ENCODE measurements at places on chromosomes 4 and X.

- DNase-seq = no peak
Observed at GRCh38 chrX:12007881-12008280, 130.4 kb upstream of the FRMPD4 start.

DNA sequence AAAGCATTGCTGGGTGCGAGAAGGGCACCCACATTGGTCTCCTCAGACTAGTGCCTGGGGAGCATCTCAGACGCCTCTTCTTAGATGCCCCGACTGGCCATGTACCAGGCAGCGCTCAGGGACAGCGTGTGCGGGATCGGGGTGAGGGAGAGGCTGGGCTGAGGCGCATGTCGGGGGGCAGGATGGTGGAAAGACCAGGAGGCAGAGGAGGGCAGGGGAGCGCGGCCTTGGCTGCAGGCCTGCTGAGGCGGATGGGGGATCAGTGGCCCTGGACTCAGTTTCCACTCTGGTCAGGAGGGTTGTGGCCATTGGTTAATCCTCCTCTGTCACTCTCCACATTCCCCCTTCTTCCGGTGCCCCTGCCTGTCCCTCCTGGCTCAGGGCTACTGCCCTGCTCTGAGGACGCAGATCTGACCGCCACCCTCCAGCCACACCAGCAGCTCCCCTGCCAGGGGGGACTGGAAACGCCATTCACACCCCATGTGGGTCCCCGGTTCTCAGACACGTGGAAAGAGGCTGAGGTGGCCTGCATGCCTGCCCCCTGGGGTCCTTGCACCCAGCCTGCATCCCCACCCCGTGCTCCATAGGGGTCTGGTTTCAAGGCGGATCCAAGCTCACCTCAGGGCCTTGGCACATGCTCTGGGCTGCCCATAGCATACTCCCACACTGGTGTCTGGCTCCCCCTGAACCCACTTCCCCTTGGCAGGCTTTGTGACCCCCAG is 105.9 kb downstream of the CPZ start:
- no peak for DNase-seq

- no peak for DNase-seq
Observed at GRCh38 chrX:858542-859078, 228.0 kb downstream of the SHOX start.

GRCh38 chr4:161650812-161651211 is 513.0 kb downstream of the FSTL5 start:
- no peak for DNase-seq

- DNase-seq = no peak
Observed at GRCh38 chr4:128275346-128275745, 12.3 kb downstream of the PGRMC2 start.

GRCh38 chrX:30821116-30821515 is 67.9 kb downstream of the TAB3 start:
- no peak for DNase-seq

DNA sequence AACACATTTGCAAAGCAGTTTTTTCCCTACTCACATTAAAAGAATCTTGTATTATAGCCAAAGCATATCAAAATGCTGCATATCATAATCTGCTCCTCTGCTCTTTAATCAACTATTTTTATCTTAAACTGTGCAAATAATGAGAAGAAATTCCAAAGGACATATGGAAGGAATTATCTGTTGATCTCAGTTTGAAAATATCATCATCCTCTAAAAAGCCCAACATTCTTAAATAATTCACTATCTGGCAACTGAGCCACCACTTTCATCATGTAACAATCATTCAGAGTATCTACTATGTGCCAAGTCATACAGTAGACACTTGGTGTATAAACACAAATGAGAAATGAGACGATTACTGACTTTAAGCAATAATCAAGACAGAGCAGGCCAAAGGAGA is 63.0 kb downstream of the PRSS12 start:
- DNase-seq = no peak

- DNase-seq = no peak
Observed at GRCh38 chr4:89708903-89709421, 128.0 kb downstream of the SNCA start.

GRCh38 chr4:145048817-145049216 is 49.2 kb downstream of the ANAPC10 start:
- DNase-seq = no peak

GRCh38 chrX:65586491-65586890 is 51.9 kb upstream of the LAS1L start:
- DNase-seq = no peak

- no peak for DNase-seq
Observed at GRCh38 chr4:69239092-69239491, 24.5 kb upstream of the UGT2B11 start.

DNA sequence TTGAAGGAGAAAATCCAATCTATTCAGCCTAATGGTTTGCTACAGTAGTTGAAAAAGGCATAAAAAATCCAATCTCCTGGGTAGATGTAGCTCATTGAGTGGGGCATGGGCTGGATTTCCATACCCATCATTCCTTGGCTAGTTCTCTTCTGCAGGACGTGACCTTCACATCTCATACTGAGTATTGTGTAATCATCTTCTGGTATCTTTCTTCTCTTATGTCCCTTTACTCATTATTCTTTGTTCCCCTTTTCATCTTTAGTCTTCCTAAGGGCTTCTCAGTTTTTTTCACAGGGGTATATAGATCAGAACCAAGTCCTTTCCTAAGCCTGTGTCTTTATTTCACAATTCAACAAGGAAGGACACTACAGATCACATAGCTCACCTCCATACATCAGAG is 727.6 kb upstream of the MAGEB2 start:
- no peak for DNase-seq

DNA sequence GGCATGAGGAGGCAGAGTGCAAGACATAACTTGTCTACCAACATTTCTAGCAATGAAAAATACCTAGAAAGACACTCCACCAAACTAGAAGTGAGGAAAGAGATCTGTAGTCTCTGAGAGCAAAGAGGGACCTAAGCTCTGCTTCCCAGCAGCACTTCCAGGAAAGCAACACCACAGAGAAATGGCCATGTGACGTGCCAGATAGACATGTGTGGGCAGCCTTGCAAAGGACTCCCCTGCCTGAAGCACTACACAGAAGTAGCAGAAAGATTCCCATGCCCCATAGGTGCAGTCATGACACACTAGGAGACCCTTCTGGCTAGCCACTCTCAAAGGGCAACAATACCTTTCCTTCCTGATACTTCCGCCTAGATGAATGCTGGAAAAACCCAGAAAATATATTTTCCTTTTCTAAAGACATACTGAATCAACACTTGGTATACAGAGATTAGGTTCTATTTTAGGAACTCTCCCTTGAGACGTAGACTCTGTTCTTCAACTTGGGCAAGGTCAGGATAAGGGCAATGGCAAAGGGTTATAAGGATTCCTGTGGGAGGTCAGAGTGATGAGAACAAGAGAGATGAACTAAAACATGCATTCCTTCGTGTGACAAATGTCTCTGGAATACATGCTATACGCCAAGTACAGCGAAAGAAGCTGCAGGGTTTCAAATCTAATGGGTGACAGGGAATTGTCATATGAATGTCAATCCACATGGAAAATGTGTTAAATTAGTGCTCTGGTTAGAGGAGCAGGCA is 187.5 kb upstream of the ETNPPL start:
- DNase-seq = no peak

- DNase-seq = no peak
Observed at GRCh38 chr4:156568041-156568440, 403.6 kb downstream of the PDGFC start.

- DNase-seq = no peak
Observed at GRCh38 chr4:152072001-152072485, 311.2 kb upstream of the GATB start.

DNA sequence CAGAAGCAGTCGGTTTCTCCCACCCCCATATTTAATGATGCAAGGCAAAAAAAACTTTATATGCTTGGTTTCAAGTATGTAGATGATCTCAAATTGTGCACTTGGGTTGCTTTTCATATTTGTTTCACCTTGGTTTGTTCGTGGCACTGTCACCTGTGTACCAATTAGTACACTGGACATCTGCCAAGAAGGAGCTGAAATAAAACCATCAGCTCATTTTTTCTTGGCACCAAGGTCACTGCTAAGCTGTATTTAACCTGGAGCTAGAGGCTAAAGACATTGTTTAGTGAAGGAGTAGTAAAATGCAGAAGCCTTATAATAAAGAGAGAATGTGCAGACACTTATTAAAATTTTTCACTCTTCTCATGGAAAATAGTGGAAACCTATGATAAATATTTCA is 430.8 kb downstream of the ARHGAP24 start:
- no peak for DNase-seq

GRCh38 chrX:41666251-41666650 is 22.5 kb upstream of the GPR34 start:
- DNase-seq = no peak

- no peak for DNase-seq
Observed at GRCh38 chr4:5976921-5977320, 41.3 kb downstream of the C4orf50 start.

DNA sequence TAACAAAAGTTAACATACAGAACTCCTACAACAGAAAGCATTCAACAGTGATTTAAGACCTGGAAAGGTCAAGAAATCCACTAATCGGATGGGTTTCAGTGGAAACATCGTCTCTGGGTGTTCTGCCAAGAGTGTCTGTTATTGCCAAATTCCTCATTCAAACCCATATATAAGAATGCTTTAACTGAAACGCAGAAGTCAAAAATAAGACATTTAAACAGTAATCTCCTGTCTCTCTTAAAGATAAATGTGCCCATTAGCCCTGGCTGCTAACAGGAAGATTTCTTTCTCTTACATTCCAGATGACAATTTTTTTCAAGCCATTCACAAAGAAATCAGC is 31.5 kb downstream of the DCTD start:
- no peak for DNase-seq

GRCh38 chrX:87078231-87078630 is 439.4 kb upstream of the KLHL4 start:
- no peak for DNase-seq

DNA sequence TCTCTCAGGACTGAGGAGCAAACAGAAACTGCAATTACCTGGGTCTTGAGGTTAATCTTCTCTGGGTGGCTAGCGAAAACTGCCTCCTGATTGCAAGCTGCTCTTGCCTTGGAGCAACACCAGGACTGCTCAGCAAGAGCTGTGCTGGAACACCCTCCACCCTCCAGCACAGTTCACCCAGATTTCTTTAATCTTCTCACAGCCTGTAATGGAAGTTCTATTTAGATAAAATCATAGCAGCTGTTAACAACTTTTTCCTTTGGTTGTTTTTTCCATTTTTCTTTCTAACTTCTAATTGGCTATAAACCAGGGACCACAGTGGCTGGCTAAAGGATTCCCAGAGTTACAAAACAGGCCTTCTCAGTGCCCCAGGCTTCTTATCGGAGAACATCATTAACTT is 36.3 kb downstream of the OPHN1 start:
- no peak for DNase-seq

DNA sequence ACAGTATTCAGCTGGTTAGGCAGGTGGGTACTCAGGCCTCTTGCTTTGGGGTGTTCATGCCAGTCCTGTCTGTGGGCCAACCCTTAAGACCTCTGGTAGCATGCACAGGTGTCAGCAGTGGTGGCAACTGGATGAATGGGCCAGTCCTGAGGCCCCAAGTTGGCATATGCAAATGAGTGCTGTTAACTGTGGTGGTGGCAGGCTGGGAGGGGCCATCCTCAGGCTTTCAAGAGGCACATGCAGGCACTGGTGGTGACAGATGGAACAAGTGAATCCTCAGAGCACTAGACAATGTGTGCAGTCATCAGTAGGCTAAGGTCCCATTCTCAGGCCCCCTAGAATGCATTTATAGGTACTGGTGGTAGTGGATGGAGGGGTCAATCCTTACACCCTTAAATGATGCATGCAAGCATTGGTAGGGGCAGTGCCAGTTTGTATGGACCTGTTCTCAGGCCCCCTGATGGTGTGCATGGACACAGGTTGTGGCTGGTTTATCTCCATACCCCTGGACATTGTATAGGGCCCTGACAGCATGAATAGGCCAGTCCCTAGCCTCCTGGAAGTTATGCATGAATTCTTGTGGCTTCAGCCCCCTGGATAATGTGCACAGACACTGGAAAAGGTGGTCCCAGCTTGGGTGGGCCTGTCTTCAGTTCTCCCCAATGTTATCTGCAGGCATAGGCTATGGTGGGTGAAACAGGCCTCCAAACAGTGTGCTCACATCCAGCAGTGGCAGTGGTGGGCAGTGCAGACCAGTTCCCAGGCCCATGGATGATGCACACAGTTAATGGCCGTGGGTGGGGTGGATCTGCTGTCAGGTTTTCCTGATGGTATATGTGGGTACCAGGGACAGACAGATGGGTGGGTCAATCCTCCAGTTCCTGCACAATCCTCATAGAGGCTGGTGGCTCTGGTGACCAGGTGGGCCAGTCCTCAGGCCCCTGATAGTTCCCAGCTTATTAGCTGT is 24.7 kb downstream of the TECRL start:
- no peak for DNase-seq

GRCh38 chrX:119755981-119756533 is 2.3 kb upstream of the SOWAHD start:
- DNase-seq = peak; percentile 36

DNA sequence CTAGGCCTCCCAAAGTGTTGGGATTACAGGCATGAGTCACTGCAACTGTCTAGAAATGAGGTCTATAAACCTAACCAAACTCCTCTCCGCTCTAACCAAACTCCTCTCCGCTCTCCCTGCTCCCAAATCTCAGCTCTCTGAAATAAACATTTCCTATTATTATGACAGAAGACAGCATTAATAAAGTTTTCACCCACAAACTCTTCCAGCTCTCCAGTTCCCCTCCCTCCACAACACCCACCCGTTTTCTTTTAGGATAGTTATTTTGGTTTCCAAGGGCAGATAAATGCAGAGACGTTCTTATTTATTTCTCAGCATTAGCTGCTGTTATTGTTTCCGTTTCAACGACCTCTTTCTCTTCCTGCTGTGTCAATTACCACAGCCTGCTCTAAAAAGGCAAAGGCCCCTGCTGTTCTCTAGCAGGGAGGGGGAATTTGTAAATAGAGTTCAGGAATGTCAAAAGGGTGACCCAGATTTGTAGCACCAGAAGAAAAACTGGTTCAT is 13.3 kb upstream of the SCD5 start:
- no peak for DNase-seq

- no peak for DNase-seq
Observed at GRCh38 chrX:50638123-50638522, 167.5 kb upstream of the DGKK start.
